Head of caudate nucleus (tissue), 42 donors: ENCODE measurements at places on chromosomes 2 and 18.

DNA sequence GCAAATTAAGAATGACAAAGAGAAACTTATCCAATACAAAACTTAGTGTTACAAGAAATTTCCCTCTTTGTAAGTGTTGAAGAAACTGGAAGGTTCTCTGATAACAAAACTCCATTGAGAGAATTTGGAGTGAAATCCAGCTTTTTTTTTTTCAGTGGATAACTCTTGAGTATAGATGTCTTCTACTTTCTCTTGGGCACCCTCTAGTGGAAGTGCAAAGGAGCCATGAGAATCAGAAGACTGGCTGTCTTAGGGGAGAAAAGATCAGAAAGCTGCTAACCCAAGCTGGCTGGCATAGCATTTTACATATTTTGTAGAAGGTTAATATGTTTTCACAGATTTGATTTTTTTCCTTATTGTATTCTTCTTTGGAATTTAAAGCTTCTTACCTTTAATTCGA lies 138.8 kb upstream of the SATB2 start:
- DNase-seq, result no peak

GRCh38 chr2:9239616-9240015 lies 33.0 kb downstream of the ASAP2 start:
- DNase-seq, result no peak

DNA sequence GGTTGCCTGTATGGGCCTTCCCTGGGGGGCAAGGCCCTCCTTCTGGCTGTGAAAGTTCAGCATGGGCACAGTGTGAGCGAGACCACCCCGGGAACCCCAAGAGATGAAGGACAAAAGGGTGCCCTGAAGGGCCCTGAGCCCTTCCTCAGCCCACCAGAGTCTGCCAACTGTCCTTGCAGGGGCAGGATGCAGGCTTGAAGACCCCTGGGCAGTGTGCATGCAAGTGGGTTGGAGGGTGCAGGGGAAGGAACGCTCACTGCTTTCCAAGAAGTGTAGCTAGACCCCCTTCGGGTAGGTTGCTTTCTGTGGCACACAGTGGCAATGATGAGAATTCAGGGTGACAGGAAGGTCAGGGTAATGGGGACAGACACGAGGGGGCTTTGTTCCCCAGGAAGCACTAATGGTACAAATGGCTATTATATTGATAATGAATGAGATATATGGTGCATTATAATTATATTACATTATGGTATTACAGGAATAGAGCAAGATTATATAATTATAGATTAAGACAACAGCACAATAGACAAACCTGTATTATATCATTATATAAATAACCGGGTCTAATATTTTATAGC lies 228.7 kb downstream of the ATAD2B start:
- DNase-seq, result no peak

DNA sequence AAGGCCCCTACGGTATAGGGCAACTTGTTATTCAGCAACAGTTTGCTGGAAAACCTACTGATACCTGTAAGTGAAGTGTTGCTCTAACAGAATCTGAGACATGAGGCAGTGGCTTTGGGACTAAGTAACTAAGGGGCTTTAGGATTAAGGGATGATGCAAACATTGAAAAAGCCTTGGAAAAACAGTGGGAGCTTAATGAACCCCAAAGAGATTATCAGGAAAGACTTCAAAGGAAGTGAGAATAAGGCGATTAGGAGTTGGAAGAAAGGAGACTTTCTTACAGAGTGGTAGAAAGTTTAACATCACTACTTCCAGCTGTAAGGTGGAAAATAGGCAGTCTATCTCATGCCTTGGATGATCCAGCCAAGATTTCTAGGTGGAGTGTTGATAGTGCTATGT lies 158.2 kb upstream of the TRIB2 start:
- DNase-seq, result no peak

GRCh38 chr2:144325086-144325485 lies 194.8 kb downstream of the ZEB2 start:
- DNase-seq, result no peak

DNA sequence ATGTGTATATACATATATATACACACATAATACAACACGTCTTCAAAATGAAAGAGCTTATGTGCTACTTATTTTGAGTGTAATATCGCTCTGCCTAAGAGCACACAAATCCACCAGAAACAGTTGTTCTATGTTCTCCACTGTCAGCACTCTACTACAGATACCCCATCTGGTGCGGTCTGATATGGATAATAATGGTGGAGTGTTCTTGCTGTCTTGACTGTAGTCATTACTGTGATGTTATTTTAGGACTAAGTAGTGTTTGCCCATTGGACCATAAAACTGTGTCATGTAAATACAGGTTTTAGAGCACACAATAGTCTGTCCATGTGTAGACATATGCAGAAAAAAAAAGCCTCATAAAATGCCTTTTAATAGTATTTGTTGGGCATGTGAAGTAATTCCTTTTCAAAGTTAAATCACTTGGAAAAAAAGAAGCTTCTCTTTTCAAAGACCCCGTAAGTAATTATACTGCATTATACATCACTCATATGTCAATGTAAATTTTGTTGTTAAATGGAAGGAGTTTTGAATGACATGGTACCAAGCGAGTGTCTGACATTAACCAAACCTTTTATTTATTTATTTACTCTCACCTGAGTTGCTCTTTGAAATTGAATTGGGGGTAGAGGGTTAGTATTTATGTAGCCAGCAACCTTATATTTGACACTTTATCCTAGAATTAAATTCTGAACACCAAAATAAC lies 1249.2 kb upstream of the ZEB2 start:
- no peak for DNase-seq

- no peak for DNase-seq
These were observed 254.5 kb downstream of the DSEL start for GRCh38 chr18:67261931-67262552.

DNA sequence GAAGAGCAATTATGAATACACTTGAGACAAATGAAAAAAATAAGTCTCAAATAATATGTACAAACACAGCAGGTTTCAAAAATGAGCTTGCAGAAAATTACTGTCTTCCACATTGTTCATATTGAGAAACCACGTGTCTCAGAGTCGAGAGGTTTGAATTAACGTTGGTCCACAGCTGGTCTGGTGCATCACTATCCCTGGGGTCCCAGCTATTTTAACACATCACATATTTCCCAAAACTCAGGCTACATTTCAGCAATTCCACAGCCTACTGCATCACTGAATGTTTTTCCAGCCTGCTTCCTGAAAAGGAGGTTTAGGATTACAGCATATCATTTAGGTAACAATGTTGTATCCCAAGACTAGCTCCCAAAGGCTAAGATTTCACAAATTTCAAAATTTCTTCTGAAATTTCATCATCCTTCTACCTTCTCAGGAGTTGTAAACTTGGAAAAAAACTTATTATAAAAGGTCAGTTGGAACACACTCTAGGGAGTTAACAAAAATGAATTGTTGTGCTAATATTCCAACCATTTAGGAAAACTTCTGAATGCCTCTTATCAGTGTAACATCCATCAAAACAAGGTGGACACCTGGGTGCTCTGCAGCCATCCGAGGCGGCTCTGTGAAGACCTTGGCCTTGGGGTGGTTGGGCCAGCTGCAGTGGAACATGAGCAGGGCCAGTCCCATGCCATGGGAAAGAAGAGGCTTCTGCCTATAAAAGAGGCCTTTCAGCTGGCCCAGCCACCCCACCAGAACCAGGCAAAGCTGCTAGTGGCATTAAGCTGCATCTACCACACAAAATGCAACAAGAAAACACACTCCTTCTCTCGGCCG lies 198.1 kb upstream of the RBBP8 start:
- no peak for DNase-seq

DNA sequence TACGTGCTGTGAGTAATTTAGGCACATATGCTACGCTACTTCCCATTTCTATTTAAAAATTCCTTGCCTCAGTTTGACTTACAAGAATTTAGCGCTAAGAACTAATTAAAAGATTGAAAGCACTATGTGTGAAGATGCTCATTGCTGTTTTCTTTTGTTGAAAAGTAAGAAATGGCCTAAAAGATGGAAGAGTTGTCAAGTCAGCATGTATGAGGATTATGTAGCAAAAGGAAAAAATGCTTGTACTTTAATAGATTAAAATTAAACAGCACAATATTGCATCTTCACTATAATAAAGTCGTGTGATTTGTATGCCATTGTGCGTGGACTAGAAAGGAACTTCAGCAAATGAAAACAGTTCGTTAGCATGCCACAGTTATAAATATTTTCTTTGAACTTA lies 77.0 kb downstream of the COX7A2L start:
- no peak for DNase-seq

GRCh38 chr2:101382442-101382841 lies 4.9 kb downstream of the CREG2 start:
- DNase-seq, result no peak

- DNase-seq, result no peak
These were observed 155.4 kb downstream of the NRP2 start for GRCh38 chr2:205837663-205838062.

DNA sequence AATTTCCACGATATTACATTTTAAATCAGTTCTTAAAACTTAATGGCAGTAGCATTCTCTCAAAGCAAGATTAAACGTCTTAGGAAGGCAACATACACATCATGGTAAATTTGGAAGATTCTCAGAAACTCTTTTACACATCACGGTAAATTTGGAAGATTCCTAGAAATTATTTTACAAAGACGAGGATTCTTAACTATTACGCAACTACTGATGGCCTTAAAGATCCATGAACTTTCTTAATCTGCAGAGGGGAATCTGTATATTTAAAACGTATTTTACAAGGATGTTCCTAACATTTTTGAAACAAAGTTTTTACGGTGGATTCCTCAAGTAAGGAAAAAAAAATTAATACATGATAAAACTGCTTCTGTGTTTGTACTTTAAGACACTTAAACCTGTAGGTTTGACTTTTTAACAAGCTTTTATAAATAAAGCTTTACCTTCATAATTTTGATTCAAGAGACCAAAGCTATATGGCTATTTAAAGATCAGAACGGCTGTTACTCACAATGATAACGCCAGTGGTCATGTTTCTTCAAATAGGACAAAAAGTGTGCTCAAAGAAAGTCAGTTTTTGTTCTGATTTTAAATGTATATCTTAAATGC lies 1.7 kb downstream of the ATF2 start:
- DNase-seq, result no peak

- no peak for DNase-seq
These were observed 144.7 kb downstream of the GLI2 start for GRCh38 chr2:120880381-120880780.

DNA sequence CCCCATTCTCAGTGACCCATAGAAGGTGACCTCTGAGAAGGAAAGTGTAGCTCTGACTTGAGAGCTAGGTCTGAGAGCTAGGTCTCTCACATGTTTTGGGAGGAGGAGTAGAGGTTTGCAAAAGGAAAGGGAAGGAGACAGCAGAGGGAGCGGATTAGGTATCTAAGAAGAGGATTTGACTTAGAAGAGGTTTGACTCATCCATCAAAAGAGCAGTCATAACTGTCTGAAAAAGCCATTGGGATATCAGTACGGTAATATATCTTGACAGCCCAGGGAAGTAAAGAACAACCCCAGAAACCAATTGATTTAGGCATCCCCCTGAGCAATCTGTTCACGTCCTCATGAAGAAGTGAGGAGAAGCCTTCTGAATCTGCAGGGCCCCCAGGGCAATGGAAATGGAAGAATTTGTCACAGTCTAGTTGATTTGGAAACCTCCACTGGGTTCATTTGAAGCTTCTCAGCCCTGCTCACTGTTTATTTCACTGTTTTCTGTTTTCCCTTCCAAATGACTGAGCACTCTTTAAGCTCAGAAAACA lies 19.3 kb downstream of the OXER1 start:
- no peak for DNase-seq

- no peak for DNase-seq
These were observed 163.9 kb upstream of the DNMT3A start for GRCh38 chr2:25505622-25506021.

- DNase-seq, result no peak
These were observed 241.6 kb upstream of the VRK2 start for GRCh38 chr2:57804971-57805370.

DNA sequence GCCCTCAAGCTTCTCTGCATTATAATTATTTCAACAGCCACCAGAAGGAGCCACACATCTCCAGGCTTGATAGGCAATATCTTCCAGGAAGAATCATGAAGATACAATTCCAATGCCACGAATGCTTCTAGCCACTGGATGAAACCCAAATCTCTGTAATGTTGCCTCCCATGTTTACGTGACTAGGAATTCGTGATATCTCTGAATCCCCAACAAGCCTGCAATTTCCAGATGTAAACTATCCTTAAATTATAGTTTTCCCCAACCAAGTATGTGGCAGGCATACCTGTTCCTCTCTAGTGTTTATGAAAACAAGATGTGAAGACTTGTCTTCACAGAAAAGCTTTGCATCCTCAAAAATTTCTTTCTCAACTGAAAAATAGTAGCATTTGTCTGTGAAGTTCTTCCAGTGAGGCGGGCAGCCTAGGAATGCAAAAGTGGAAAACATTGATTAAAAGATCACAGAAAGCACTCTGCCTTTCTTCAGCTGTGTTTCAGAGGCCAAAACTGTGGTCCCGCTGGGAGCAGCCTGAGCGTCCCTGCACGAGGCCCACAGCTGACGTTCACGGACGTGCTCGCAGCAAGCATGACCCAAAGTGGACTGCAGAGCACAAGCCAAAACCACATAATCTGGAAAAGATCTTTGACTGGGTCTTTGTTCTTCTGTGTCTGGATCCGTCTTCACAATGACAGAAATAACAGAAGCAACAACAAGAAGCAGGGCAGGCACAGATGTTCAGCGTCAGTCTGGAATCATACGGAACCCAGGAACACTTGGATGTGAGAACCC lies 65.1 kb upstream of the THOC1 start:
- peak; percentile 12 for DNase-seq

- DNase-seq, result no peak
These were observed 328.9 kb upstream of the NT5C1B start for GRCh38 chr2:18918280-18918679.

- DNase-seq, result no peak
These were observed 51.5 kb downstream of the KLHL29 start for GRCh38 chr2:23436346-23437098.

DNA sequence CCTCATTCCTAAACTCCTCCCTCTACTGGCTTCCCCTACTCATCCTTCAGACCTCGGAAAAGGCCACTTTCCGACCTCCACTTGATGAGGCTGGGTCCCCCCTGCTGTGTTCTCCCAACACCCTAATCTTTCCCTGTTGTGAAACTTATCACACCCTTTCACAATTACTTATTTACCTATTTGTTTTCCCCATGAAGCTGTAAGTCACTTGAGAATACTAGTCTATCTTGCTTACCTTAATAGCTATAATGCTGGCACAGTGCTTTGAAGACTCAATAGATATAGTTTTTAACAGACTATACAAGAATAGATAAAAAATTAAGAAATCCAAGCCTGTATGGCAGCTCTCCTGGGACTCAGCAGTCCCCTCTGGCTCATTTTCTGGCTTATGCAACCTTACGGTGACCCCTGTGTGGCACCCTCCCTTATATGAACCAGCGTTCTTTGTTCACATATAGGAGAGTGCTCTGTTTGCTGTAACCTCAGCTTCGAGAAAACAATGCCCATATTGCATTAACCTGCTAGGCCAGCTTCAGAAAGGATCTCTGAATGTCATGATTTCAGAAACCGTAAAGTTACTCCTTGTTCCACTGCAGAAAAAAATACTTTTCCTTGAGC lies 220.4 kb upstream of the PKDCC start:
- no peak for DNase-seq
